ENCODE measurements at places on chromosomes 6 and 20.

GRCh38 chr6:22045261-22045912, 251.4 kb downstream of the PRL start:
- no peak for DNase-seq

- no peak for DNase-seq
Observed at GRCh38 chr20:57835074-57835452, 125.2 kb upstream of the PMEPA1 start.

GRCh38 chr6:55953335-55953734, 77.9 kb upstream of the BMP5 start:
- DNase-seq: no peak

DNA sequence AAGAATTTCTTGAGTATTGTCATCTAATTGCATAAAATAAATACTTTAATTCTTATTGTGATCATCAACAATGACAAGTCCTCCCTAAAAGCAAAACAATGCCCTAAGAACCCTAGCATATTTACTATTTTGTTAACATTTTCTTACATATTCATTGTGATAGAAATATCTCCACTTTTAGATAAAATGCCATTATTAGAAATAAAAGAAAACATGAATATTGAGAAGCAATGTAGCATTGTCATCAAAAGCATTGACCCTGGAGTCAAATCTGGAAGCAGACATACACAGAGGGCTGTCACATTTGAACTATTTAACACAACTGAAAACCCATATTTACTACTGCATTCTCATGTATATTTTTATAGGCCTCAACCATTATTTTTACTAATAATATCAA, 257.7 kb downstream of the SYNE1 start:
- no peak for DNase-seq

GRCh38 chr6:111614833-111615582, 9.3 kb upstream of the TRAF3IP2 start:
- no peak for DNase-seq

DNA sequence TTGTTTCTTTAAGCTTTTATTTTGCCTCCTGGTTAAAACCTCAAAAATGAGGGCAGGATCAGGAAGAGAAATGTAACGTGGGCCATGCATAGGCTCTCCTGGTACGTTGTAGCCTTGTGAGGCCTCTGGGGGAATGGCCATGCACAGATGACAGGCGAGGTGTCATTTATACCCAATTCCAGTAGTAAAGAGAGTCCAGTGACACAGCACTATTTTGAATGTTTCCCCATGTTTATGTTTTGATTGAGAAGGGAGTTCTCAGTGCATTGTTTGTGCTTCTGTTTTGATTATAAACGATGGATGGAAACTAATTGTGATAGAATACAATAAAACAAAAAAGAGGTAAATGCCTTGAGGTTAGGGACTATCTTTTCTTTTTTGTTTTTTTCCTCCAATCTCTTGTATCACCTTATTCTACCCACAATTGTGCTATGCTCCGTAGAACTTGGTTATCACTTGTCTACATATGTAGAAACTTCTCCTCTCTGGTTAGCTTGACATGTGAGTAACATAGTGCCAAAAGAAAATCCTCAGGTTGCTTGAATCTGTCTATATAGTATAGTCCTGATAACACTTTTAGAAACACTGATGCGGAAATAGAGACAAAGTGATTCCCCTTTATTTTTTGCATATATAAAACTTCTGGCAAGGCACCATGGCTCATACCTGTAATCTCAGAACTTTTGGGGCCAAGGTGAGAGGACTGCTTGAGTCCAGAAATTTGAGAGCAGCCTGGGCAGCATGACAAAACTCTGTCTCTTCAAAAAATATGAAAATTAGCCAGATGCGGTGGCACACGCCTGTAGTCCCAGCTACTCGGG, 6.9 kb upstream of the SMIM28 start:
- no peak for DNase-seq

GRCh38 chr20:54195483-54196472, 12.1 kb upstream of the PFDN4 start:
- no peak for DNase-seq

- no peak for DNase-seq
Observed at GRCh38 chr6:111721753-111722154, 116.1 kb upstream of the TRAF3IP2 start.

DNA sequence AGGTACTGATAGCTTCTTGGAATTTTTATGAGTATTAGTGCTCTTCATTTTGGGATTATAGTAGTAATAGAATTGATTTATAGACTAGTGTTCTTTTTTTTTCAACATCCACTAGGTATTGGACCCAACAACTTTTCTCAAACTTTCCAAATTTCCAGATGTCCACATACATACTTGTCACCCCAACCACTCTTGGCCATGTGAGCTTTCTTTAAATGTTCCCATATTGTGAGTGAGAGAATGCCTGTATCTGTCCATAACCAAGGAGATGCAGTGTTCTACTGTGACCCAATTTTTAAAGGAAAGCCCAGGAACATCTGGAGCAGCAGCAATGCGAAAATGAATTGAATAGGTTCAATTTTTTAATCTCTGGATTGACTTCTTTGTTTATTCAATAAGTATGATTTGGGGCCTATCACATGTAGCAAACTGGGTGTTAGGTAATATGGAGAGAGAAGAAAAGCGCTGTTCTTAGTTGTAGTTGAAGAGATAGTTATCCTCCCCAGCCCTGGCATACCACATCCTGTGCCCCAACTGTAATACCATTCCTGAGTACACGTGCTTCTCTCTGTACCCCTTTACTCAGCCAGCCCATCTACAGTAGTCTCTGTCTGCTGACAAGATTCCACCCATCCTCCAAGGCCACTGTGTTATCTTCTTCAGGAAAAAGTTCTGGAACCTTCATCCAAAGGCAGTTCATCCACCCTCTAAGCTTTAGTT, 116.8 kb upstream of the SUPT3H start:
- no peak for DNase-seq

- DNase-seq: no peak
Observed at GRCh38 chr20:43306837-43307236, 117.1 kb upstream of the PTPRT start.

DNA sequence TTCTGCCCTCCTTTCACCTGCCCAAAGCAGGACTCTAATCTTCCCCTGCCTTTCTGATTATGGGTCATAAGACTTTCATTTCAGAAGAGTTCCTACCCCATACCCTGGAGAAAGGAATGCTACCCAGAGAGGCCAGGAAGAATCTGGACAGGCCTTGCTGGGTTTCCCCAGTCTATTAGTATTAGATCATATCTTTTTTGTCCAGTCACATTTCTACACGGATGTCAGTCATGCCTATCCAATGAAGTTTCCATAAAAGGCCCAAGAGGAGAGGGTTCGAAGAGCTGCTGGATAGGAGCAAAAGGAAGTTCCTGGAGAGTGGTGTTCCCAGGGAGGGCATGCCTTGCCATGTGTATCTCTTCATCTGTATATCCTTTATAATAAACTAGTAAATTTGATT, 3.2 kb downstream of the POLH start:
- DNase-seq: peak; percentile 24

DNA sequence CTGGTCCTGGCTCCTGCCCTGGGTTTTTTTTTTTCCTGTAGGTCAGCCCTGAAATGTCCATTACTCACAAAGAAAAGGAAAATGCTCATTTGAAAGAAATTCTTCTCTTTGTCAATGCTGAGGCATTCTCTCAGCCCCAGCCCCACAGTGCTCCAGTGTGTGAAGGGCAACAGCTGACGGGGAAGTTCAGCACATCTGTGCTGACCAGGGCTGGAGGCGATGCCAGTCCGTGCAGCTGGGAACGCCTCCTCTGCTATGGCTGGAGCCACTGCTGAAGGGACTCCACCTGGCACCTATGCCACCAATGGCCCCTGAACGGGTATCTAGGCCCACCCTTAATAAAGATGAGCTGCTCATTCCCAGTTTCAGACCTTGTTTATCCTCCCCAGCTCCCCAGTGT, 71.9 kb upstream of the SLCO4A1 start:
- no peak for DNase-seq

DNA sequence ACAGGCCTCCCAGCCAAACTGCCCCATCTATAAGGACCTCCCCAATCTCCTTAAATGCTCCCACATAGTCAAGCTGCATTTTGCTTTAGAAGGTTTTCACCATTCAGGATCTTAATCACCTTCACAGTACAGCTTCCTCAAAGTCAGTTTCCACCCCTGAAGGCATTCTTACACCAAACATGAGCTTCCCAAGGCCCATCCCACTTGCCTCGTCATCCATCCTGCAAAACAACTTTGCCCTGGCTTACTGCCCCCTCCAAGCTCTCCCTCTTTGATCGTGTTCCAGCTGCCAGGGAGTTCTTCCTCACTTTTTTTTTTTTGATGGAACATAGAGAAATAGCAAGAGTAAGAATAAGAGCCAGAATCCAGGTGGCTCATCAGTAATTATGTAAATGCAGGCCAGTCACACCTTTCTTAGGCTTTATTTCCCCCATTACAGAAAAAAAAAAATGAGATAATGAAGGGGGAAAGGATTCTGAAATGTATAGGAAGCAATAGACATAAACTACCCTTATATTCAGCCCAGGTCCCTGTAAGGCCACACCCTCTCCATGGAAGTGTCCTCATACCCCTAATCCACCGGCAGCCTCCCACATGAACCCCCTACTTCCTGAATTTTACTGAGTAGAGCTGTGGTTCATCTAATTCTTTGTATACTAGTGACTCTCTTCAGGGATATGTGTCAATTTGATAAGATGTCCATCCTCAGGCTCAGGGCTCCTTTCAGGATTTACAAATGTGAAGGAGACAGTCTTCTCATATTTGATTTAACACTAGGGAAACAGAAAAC, 12.7 kb downstream of the TRIM27 start:
- DNase-seq: no peak

GRCh38 chr6:21953831-21954801, 342.7 kb downstream of the PRL start:
- no peak for DNase-seq

GRCh38 chr6:50661636-50662035, 51.7 kb upstream of the TFAP2D start:
- DNase-seq: no peak

- DNase-seq: no peak
Observed at GRCh38 chr6:125533710-125534397, 215.6 kb upstream of the HEY2 start.

DNA sequence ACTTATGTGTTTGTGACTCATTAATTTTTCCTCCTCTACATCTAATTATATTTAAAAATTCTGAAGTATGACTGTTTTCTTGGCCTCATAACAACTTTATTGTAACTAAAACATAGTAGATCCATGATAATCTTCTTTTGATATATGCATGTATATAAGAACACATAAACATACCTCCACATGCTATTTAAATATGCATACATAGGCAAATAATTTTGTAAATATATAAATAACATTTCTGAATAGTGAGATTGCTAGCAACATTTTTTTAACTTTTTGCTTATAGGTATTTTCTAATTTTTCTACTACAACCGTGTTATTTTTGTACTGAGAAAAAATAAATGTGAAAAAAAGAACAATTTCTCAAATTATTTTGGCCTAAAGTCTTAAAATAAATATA, 627.6 kb downstream of the HTR1B start:
- no peak for DNase-seq

- no peak for DNase-seq
Observed at GRCh38 chr6:110799189-110799588, 16.1 kb downstream of the CDK19 start.

- no peak for DNase-seq
Observed at GRCh38 chr6:72642435-72642834, 20.6 kb downstream of the KCNQ5 start.

DNA sequence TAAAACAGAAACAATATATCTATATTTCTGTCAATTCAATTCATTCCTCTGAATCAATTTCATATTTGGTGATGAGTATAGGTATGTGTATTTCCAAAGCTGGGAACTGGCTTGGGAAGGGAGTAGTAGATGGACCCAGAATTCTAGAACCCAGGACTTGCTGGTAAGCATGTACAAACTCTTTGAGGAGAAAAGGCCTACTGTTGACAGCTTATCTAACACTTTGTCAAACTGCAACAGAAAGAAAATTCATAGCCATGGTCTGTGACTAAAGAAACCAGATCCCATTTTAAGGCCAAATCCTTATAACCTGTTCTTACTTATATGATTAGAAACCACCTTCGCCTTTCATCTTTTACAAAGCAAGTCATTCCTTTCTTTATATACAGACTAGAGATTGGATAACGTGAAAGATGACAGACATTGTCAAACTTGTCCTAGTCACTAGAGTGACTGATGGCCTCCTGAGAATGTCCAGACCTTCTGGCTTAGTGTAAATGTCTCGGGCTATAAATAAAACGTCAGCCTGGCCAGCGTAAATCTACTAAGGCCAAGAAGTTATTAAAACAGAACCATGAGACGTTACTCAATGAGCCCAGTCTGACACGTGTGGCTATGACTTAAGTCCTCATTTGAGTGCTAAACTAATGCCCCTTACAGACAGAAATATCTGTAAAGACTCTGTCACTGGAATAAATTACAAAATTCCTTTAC, 152.3 kb downstream of the ALDH8A1 start:
- DNase-seq: no peak

DNA sequence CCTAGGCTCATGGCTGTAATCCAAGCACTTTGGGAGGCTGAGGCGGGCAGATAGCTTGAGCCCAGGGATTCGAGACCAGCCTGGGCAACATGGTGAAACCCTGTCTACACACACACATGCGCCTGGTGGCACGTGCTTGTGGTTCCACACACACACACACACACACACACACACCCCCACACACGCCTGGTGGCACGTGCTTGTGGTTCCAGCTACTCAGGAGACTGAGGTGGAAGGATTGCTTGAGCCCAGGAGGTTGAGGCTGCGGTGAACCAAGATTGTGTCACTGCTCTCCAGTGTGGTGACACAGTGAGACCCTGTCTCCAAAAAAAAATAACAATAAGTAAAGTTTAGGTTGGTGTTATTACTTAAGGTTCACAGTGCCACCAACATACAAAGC, 165.8 kb downstream of the ZFAND3 start:
- DNase-seq: no peak

DNA sequence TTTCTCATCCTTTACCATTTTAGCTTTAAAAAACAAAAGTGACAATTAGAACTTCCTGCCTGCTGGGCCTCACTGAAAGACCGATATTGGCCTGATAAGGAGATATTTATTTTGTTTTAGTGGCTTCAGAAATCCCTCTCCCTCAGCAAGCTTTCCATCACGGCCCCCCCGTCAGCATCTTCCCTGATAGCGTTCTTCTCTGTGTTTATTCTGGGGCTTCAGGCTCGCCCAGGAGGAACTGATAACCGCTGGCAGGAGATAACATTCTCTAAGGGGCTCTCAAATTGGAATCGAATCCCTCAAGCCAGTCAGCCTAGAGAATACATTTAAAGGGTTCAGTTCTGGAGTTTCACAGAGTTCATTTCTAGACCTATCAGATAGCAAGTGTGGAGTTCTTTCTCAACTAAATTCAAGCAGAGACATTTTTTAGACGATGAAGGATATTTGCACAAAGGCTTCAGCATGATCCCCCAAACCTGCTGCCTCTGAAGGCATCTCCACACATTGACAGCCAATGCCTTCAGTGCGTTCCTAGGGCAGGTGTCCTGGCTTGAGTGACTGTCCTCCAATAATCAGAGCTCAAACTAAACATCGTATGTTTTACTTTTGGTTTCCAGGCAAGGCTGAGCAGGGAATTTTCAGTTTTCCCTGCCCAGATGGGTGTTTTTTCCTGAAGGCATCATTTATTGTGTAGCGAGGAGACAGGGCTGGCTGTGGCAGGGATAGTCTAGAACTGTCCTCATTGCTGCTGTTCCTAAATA, 17.0 kb downstream of the PRDM1 start:
- DNase-seq: no peak

- no peak for DNase-seq
Observed at GRCh38 chr6:31842053-31842452, 14.5 kb downstream of the HSPA1B start.

- no peak for DNase-seq
Observed at GRCh38 chr6:57283911-57284455, 33.4 kb upstream of the PRIM2 start.

Data from 8988T (cell line).